ENCODE measurements at places on chromosomes 3 and 15. TPM values are rescaled to one million over a fixed set of nuclear protein-coding genes. Genes with fewer than 3 reads are reported as not detected.

- DNase-seq, result no peak
These were observed 71.3 kb upstream of the CORO2B start for GRCh38 chr15:68507447-68507846.

- DNase-seq, result no peak
These were observed 64.5 kb downstream of the KLHL25 start for GRCh38 chr15:85730001-85730820.

DNA sequence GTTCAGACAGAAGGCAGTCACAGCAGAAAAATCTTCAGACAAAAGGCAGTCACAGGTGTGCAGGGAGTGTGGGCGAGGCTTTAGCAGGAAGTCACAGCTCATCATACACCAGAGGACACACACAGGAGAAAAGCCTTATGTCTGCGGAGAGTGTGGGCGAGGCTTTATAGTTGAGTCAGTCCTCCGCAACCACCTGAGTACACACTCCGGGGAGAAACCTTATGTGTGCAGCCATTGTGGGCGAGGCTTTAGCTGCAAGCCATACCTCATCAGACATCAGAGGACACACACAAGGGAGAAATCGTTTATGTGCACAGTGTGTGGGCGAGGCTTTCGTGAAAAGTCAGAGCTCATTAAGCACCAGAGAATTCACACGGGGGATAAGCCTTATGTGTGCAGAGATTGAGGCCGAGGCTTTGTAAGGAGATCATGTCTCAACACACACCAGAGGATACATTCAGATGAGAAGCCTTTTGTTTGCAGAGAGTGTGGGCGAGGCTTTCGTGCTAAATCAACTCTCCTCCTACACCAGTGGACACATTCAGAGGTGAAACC is 27.6 kb downstream of the ZNF589 start:
- no peak for DNase-seq

- peak; percentile 87 for DNase-seq
These were observed 16.9 kb downstream of the NR2F2 start for GRCh38 chr15:96347181-96348111.

GRCh38 chr3:119585856-119586570 is 6.7 kb downstream of the ADPRH start:
- no peak for DNase-seq

TMEM158 gene
- 16.6 TPM for total RNA-seq

C3orf62 gene
- 3.3 TPM for total RNA-seq

ENTPD3 gene
- 1.9 TPM for total RNA-seq

BUB1B gene
- 1.2 TPM for total RNA-seq

SLC12A1 gene
- total RNA-seq, result not detected

GRM2 gene
- total RNA-seq, result 0.14 TPM

MEIS2 gene
- total RNA-seq, result 54.0 TPM
